PC-3 (cell line): ENCODE measurements at places on chromosomes 11 and 22. TPM values are rescaled to one million over a fixed set of nuclear protein-coding genes. Genes with fewer than 3 reads are reported as not detected.

DNA sequence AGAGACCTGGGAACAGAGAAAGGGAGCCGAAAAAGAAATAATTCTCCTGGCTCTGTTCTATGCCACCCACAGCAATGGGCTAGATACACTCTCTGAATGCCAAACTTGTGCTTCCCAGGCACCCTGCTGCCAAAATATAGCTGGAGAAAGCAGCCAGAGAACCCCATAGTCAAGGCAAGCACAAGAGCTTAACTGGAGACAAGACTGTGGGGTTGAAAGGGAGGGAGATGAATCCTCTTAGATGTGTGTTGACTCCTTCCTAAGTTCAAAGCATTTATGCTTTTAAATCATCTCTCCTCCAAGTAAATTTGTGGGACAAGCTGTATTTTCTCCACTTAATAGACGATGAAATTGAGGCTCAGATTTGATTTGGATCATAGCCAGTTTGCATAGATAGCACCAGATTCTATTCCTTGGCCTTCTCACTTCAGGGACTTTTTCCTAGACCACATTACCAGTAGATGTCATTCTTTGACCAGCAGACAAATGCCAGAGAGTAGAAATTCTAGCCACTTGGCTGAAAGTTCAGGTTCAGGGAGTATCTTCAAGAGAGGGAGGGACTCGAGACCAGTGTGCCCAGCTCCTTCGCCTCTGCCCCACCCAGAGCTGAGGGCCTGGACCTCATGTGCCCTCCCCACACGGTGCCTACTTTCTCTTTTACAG is 16.5 kb upstream of the ETS1 start:
- no peak for DNase-seq

DNA sequence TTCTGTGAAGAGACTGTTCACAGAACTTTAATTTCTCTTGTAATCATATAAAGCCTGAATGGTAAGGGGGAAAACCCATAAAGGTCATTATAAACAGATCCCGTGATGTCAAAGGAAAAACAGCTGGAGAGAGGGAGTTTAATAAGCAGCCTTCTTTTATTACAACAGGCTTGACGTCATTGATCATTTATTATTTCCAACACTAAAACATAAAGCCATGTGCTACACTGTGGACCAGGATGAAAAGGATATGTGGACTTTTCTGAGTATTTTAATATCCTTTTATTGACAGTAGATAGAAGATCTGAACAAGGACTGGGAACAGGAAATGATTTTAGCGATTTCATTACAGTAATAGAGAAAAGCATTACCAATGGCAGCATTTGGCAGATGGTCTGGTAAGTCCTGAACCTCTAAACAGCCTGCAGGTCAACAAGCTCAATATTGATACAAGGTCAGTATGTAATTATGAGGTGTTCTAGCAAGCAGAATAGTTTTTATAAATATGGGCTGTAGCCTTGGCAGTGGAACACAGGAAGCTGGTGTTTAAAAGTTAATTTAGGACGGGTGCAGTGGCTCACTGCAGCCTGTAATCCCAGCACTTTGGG is 25.1 kb upstream of the TPH1 start:
- no peak for DNase-seq

- no peak for DNase-seq
Measured at GRCh38 chr11:128521682-128522054, 65.7 kb downstream of the ETS1 start.

DNA sequence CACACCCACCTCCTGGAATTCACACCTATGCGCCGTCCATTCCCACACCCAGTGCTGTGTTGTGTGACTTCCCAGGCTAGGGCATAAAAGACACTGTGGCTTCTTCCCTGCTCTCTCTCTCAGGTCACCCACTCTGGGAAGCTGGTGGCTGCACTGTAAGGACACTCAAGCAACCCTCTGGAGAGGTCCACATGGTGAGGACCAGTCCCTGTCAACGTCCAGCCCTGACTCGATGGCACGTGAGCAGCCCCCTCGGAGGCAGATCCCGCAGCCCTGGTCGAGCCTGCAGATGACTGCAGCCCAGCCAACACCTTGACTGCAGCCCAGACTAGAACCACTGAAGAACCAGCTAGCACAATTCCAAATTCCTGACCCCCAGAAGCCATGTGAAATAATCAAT is 16.2 kb downstream of the CBX7 start:
- DNase-seq = no peak

DNA sequence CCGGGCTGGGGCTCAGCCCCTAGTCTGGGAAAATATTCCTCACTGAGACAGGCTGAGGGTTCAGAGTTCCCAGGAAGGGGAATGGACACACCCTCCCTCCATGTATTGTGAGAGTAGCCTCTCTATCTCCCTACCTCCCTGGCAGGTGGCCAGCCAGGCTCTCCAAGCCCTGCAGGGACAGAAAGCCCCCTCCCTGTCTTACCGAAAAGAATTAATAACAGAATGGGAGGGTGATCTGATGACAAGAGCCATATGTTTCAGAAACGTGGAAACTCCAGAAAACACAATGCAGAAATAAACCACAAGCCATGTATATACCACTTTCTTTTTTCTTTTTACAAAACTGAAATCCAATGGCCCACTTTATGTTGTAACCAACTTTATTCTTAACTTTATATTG is 140.0 kb downstream of the CHST1 start:
- DNase-seq = no peak

DNA sequence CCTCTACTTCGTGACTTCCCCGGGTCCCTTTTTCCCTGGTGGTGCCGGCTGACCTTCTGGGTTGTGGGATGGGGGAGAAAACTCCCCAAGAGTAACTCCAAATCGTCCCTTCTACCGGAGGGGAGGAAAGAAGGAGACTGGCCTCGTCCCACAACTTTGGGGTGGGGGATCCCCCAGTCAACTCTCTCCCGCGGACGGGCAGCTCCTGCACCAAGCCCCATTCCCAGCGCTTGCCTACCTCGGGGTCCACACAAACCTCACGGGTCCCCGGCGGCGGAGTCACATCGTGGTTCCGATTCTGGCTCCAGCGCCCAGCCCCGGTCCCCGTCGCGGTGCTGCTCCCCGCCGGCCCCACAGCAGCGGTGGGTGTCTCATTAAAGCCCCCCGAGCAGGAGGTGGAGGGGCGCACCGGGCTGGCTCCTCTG is 317 bp downstream of the BDNF start:
- no peak for DNase-seq

- DNase-seq = no peak
Measured at GRCh38 chr22:22773979-22774604, 113.5 kb upstream of the IGLL5 start.

GRCh38 chr11:88016392-88017170 is 158.7 kb downstream of the RAB38 start:
- peak; percentile 96 for DNase-seq

- no peak for DNase-seq
Measured at GRCh38 chr11:59025097-59025496, 61.0 kb upstream of the GLYATL1B start.

GRCh38 chr11:48095779-48096470 is 115.6 kb downstream of the PTPRJ start:
- DNase-seq = no peak

- DNase-seq = peak; percentile 78
Measured at GRCh38 chr22:31969789-31970489, 25.6 kb downstream of the YWHAH start.

GRCh38 chr22:17891481-17892167 is 117.4 kb upstream of the BID start:
- DNase-seq = no peak

- DNase-seq = no peak
Measured at GRCh38 chr11:103803062-103803461, 233.4 kb upstream of the DDI1 start.

GRCh38 chr11:100573911-100574513 is 113.1 kb upstream of the ARHGAP42 start:
- DNase-seq = no peak

- no peak for DNase-seq
Measured at GRCh38 chr11:86278226-86278625, 23.8 kb upstream of the HIKESHI start.

GRCh38 chr11:113213549-113213948 is 100.8 kb upstream of the TTC12 start:
- DNase-seq = peak; percentile 33

DNA sequence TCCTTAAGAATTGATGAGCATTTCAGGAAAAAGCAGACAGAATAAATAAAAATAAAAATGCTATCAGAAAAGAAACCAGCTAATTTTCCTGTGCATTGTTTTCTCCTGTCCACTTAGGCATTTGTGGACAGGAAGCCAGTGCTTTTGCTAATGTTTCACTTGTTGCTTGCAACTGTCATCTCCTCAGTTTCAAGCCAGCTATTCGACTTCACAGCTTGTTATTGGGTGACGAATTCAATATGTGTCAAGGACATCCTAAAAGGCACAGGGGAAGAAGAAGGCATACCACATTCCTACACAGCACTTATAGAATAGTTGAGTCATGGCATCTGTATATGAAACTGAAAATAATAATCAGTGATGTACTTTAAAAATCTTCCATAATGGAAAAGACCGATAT is 530.6 kb upstream of the KIRREL3 start:
- no peak for DNase-seq

- peak; percentile 77 for DNase-seq
Measured at GRCh38 chr11:118921121-118921928, 4.4 kb downstream of the BCL9L start.

DNA sequence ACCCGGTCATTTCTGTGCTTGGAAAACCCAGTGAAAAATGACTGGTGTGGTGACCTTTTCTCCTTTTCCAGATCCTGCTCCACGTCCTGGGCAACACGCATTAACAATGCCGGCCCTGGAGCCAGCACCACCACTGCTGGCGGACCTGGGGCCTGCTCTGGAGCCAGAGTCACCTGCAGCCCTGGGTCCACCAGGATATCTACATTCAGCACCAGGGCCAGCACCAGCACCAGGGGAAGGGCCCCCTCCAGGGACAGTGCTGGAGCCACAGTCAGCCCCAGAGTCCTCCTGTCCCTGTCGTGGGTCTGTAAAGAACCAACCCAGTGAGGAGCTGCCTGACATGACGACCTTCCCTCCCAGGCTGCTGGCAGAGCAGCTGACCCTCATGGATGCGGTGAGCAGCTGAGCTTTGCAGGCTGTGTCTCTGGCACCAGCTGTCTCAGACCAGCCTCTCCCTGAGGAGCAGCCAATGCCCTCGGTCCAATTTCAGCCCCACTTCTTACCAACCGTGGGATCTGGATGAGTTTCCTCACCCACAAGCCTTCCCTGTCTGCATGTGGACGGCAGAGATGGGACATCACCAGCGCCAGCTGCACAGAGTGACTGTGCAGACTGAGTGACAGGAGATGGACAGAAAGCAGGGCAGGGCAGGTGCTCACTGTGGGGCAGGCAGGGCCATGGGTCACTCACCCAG is 1.9 kb downstream of the RGL4 start:
- DNase-seq = no peak

GRCh38 chr11:70193411-70194292 is 9.4 kb upstream of the FADD start:
- no peak for DNase-seq

GRCh38 chr11:73652046-73652730 is 5.8 kb downstream of the PLEKHB1 start:
- DNase-seq = peak; percentile 13

- DNase-seq = no peak
Measured at GRCh38 chr11:72856065-72856464, 41.9 kb downstream of the ATG16L2 start.

- no peak for DNase-seq
Measured at GRCh38 chr22:23847991-23848864, 9.4 kb upstream of the DERL3 start.

DNA sequence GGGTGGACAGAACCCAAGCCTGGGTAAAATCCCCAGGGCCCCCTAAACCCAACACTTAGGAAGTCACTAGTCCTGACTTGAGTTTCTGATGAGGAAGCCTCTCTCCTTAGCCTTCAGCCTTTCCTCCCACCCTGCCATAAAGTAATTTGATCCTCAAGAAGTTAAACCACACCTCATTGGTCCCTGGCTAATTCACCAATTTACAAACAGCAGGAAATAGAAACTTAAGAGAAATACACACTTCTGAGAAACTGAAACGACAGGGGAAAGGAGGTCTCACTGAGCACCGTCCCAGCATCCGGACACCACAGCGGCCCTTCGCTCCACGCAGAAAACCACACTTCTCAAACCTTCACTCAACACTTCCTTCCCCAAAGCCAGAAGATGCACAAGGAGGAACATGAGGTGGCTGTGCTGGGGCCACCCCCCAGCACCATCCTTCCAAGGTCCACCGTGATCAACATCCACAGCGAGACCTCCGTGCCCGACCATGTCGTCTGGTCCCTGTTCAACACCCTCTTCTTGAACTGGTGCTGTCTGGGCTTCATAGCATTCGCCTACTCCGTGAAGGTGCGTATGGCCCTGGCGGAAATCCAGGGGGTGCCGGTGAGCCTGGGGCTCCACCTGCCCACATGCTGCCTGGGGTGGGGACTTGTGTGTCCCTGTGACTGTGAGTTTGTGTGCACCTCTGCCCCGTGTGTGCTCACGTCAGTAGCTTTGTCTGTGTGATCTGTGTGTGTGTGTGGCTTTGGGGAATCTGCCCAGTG is at the start of gene IFITM1:
Gene IFITM1 (plus strand): TSS at position 254 of the 767 bp plus-strand sequence. CDS start 131 bp downstream, at position 385.
- peak; percentile 19 for DNase-seq

GRCh38 chr11:102313238-102313940 is 3.9 kb upstream of the BIRC3 start:
- no peak for DNase-seq

DNA sequence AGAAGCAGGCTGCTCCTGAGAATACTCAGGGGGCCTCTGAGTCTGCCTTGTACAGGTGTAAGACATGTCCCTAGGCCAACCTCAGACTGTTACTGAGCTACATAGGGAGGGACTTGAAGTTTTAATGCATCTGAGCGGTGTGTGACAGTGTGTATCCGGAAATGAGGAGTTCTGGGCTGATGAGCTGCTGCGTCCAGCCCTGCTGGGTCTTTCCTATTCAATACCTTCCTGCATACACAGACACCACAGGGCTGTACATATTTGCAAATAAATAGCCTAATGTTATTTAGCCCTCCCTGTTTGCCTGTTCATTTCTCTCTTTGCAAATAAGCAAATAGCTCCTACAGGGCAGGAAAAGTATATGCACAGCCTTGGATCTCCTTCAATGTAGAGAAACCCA is 134.7 kb upstream of the KIRREL3 start:
- DNase-seq = no peak

- DNase-seq = no peak
Measured at GRCh38 chr11:45722144-45722543, 56.7 kb upstream of the CHST1 start.

DNA sequence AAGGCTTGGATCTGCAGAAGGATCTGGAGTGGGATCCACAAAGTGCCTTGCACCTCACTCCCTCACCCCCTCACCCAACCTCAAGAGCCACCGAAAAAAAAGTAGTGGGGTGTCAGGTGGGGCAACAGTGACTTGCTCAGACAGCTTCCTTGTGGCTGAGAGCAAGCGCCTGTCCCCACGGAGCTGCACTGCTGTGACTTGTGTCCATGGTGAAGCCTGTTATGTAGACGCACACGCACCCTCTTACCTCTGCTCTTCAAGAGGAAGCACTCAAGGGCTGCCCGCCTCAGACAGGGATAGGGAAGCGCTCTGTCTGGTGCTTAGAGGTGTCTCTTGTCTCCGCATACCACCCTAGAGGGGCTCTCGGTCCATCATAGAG is 1.2 kb downstream of the DRD2 start:
- no peak for DNase-seq

TENM4 gene
- total RNA-seq = 19.7 and 37.1 TPM in 2 replicates

EFCAB6 gene
- total RNA-seq = 0.07 and 1.2 TPM in 2 replicates

NAV2 gene
- total RNA-seq = 10.4 and 14.9 TPM in 2 replicates

TMPRSS6 gene
- total RNA-seq = 0.04 TPM in 1 of 2 replicates, not detected in the other

RIMBP3B gene
- 0.06 TPM in 1 of 2 replicates, not detected in the other for total RNA-seq

B3GAT1 gene
- not detected in 2 replicates for total RNA-seq

CBY1 gene
- total RNA-seq = 12.9 and 14.3 TPM in 2 replicates

SELENOM gene
- 36.8 and 56.7 TPM in 2 replicates for total RNA-seq

POLR2L gene
- total RNA-seq = 661 and 1,148 TPM in 2 replicates

TTC28 gene
- 4.1 and 6.3 TPM in 2 replicates for total RNA-seq

RFPL2 gene
- not detected in 2 replicates for total RNA-seq

FBLN1 gene
- 13.4 and 17.4 TPM in 2 replicates for total RNA-seq

NEU3 gene
- 15.7 and 16.1 TPM in 2 replicates for total RNA-seq
